ENCODE measurements at places on chromosomes 13 and 19.
A peak's percentile ranks its signal among the peaks of the same experiment; 100 is the strongest.

DNA sequence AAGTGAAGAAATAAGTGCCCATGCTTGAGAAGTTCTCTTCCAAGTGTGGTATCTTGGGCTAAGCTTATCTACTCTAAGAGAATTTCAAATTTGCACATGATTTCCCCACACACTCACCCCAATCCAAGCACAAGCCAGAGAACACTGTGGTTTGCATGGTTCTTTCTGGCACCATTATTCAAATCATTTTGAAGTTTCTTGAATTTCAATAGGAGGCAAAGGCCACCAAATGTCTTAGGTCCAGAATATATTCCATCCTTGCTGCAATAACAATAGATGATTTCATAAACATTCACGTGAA lies 359.7 kb downstream of the IRS2 start:
- no peak for DNase-seq

DNA sequence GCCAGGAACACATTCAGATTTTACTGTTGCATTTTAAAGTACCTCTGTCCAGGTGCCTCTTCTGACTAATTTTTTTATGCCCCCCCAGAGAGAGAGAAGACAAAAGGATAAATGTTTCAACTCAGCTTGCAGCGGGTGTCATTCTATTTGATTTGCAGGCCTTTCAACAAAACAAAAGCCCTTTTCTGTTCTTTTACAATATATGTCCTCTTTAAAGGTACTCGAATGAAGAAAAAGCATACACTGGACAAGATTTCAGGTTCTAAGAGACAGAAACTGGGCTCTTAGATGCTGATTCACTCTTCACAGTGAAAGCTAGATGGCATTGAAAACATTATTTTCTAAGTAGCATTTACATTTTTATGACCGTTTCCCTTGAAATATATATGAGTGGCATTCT lies 2.9 kb upstream of the FRY start:
- DNase-seq: no peak

DNA sequence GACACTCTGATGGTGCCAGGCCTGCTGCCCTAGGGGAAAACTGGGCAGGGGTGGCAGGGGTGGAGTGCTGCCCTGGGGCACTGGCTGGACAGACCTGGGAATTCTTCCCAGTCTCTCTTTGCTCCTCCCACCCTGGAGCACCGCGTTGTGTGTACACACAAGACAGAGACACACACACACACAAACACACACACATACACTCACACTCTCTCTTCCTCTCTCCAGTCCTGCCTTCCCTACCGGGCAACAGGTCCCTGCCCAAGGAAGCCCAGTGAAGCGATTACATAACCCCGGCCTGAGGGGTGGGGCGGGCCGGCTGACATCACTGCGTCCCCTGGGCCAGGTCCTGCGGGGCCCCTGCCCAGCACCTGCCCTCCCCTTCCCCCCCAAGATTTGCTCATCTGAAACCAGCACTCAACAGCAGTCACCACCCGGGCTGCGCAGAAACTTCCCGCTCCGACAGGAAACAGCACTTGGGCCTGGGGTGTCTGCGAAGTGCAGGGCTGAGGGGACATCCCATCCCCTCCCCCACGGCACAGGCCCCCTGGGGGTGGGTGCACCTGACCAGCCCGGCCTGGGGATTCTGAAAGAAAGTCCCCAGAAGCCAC lies 1.2 kb downstream of the MKNK2 start:
- no peak for DNase-seq

- DNase-seq: peak; percentile 91
Observed at GRCh38 chr19:18340190-18340989, at the start of gene PGPEP1. Gene PGPEP1 (plus strand): TSS chr19:18340598. CDS start chr19:18340682, 84 bp downstream.

DNA sequence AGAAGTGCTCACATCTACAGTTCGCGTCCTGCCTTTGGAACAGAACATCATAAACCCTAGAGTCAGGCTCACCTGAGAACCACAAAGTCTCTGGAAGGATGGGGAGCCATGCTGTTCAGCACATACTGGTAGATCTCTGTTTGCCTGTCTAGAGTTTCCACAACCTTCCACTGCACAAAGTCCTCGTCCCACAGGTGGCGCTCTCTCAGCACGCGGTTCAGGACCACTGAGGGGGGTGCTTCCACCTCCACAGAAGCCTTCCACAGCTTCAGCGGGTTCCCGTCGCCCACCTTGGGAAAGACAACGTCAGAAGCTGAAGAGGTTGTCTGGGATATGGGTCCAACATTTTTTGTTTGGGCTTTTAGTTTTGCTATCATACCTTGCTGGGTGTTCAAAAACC lies 93.6 kb downstream of the KL start:
- DNase-seq: no peak

DNA sequence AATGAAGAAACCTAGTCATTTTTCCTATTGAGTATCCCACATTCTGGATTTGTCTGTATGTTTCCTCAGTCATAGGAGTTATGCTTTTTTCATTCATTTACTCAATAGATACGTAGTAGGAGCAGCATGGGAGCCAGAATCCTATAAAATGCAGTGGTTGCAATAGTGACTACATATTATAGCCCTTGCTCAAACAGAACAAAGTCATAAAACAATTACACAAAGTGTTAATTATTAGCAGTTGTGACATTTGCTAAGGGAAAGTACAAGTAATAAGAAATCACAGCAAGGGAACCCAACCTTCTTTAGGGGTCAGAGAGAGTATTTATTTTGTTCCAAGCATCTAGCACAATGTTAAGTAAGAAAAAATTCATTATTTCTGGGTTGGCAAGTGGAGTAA lies 27.7 kb upstream of the POU4F1 start:
- DNase-seq: no peak

GRCh38 chr19:55152017-55152416 lies 3.0 kb upstream of the TNNT1 start:
- no peak for DNase-seq

GRCh38 chr13:30159446-30159839 lies 147.9 kb downstream of the KATNAL1 start:
- no peak for DNase-seq

- no peak for DNase-seq
Observed at GRCh38 chr19:726993-727956, 18.5 kb downstream of the PALM start.

- no peak for DNase-seq
Observed at GRCh38 chr13:113077953-113078901, 27.4 kb upstream of the F7 start.

GRCh38 chr13:32590266-32590665 lies 4.0 kb downstream of the PDS5B start:
- DNase-seq: no peak

DNA sequence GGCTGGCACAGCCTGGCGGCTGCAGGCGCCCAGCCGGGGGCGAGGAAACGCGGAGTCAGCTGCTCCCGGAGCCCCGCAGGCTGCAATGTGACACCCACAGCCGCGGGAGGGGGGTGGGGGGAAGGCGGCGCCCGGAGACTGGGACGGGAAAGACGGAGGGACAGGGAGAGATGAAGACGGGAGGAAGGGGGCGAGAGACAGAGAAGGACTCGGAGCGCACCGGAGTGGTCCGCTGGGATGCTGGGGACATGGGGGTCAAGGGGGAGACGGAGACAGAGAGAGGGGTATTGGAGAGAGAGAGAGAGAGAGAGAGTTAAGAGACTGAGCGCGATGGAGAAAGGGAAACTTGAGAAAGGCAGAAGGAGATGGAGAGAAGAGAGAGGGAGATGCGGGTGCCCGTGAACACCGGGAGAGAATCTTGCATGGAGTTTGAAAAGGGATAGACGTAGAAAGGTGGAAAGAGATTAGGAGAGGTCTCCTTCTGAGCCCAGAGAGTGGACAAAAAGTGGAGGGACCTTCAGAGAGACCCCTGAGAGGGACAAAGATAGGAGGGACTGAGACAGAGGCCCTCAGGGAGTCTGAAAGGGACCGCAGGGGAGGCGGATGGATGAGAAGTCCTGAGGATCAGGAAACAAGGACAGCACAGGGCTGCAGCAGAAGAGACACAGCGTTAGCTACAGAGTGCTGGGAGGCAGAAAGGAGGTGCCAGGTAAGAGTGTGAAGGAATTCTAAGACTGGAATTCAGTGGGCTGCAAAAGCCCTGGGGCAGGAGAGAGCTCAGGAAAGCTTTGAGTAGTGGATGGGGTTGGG lies 1.0 kb downstream of the SCN1B start:
- DNase-seq: peak; percentile 48

All from HEK293T (cell line).